Gastroesophageal sphincter (tissue), 4 donors: ENCODE measurements at places on chromosomes 12 and 14.
A peak's percentile ranks its signal among the peaks of the same experiment; 100 is the strongest.

DNA sequence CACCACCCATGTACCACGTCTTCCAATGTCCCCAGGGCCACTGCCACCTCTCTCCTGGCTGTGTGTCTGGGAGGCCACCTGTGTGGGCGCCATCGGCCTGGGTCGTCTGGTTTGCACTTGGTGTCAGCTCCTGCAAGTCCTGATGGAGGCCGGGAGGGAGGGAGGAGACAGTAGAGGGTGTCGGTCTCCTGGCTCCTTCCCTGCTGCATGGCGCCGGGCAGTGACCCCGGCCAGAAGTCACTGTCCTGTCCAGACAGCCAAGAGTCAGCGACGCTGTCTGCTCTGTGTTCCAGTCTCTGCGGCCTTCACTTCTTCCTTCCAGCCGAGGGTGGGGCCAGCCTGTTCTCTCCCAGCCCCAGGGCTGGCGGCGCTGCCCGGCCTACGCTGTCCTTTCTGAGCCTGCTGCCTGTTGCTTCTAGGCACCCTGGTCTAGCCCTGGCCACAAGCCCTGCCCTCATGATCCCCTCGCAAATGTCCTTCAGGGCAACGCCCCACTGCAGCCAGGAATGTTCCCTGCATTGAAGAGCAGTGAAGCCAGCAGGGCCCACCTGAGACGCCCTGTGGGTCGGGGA, 13.0 kb upstream of the LBHD2 start:
- no peak for ATAC-seq

GRCh38 chr14:55749201-55749812, 169.3 kb downstream of the KTN1 start:
- ATAC-seq, result no peak

DNA sequence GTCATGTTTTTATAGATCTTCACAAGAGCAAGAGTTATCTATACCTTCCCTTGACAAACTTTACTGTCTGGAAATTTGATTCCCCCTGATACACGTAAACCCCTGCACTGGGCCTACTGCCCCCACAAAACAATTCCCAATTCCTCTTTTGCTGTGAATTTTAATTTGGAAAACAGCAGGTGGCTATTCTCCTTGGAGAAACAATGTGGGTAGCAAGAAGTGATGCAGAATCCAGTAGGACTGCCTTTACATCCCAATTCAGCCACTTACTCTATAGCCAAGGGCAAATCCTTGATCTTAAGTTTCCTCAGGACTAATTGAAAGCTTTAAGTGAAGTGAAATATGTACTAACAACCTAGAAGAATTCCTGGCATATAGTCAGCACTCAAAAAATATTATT, 129.3 kb downstream of the ACSS3 start:
- ATAC-seq, result no peak

- ATAC-seq, result no peak
These were observed 135.1 kb upstream of the PDZRN4 start for GRCh38 chr12:41053046-41053445.

DNA sequence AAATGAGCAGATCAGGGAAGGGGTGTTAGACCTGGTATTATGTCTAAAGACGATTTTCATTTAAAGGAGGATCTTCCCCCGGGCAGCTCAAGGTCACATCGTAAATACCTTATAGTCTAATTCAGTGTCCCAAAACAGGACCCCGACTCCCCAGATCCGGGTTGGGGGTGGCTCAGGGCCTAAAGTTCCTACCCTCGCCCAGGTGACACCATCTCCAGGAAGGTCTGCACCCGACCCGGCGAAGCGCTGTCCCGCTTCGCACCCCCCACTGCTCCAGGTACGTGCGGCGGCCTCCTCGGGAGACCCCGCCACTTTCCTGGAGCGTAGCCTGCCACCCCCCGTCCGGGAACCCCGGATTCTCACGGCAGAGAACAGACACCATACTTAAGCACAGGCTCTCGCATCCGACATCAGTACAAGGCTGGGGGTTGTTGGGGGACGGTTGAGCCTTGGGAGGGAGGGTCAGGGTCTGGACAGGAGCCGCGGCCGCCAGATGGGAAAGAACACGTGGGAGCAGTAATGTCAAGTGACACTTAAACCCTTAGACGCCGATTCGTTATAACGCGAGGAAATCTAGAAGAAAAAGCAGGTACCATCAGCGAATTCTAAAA, 556 bp downstream of the TIMM9 start:
- peak; percentile 59 for ATAC-seq

DNA sequence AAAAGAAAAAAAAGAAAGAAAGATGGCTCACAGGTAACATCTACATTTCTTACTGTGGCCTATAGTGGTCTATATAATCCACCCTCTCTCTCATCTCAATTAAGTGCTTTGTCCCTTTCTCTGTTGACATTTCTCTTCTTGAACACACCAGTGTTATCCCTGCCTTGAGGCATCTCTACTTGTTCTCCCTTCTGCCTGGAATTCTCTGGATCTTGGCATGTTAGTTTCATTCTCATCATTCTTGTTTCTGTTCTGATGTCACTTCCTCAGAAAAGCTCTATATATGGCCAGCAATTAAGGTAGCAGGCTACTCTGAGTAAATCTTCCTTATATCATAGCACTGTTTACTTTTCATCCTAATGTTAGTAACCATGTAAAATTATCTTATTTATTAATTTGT, 155.7 kb upstream of the PDZRN4 start:
- ATAC-seq, result no peak

- no peak for ATAC-seq
These were observed 33.4 kb upstream of the PNMA1 start for GRCh38 chr14:73747379-73748211.

- no peak for ATAC-seq
These were observed 27.6 kb downstream of the SBNO1 start for GRCh38 chr12:123337070-123337469.

DNA sequence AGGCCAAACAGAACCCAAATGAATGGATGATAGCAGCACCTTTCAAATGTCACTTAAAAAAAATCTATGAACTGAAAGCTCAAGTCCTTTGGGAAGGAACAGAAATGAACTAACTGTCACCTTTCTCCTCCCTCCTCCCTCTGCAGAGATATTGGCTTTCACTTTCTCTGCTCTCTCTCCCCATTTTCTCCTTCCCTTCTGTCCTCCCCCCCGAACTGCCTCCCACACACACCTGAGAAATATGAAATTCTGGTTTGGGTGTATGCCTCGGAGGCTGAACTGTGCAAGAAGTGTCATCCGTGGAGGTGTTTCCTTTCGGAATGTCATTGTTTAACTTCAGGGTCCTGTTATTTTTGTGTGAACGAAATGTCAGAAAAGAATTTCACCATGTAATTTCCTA, 87.8 kb downstream of the NEDD1 start:
- no peak for ATAC-seq

- ATAC-seq, result no peak
These were observed 237.0 kb downstream of the KIF21A start for GRCh38 chr12:39205969-39206368.

- no peak for ATAC-seq
These were observed 138.0 kb upstream of the EGLN3 start for GRCh38 chr14:34088914-34089313.

- no peak for ATAC-seq
These were observed 994.5 kb upstream of the FLRT2 start for GRCh38 chr14:84535484-84535883.

DNA sequence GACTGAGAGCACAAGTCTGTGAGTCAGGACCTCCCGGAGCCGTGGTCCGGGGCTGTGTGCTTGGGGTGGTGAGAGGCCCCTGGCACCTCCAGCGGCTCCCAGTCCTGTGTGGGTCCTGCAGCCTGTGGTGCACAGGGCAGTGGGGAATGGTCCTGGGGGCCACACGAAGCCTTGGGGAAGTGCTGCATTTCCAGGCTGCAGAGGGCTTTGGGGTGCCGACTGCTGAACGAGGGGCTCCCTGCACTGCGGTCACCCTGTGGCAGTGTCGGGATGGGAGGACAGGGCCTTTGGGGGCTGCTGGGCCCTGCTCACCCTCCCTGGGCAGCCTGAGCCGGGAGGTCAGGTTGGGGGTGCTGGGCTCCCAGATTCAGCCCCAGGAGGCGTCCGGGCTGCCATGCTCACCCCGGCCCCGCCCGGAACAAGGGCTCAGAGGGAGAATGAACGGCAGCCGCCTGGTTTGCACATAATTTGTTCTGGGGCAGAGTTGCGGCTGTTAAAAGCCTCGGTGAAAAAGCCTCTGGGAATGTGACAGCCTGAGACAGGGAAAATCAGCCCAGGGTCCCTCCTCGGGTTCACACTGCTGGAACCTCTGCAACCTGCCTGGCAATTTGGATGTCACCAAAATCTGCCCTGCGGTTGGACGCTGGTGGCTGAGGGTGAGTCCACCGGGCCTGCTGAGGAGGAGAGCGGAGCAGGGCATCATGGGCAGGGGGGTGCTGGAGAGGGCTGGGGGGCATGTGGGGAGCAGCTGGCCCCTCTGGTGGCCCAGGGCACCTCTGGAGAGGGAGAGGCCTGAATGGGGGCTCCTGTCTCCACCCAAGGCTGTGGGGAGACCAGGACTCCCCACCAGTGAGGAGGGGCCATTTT, 109.2 kb downstream of the KIF26A start:
- no peak for ATAC-seq

DNA sequence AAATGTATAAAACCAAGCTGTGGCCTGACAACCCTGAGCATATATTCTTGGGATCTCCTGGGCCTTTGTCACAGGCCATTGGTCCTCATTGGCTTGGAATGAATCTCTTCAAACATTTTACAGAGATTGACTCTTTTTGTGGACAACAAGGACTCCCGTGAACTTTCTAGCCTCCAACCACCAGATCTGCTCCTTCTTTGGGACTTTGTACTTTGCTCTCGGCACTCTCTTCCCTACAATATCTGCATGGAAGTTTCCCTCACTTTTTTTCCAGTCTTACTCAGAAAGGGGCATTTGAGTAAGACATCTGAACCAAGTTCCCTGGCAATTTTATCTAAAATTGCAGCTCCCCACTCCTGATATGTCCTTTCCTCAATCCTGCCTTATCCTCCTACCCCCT, 158.8 kb downstream of the PHLDA1 start:
- ATAC-seq, result no peak

- no peak for ATAC-seq
These were observed 34.1 kb upstream of the CPM start for GRCh38 chr12:68967046-68967445.

DNA sequence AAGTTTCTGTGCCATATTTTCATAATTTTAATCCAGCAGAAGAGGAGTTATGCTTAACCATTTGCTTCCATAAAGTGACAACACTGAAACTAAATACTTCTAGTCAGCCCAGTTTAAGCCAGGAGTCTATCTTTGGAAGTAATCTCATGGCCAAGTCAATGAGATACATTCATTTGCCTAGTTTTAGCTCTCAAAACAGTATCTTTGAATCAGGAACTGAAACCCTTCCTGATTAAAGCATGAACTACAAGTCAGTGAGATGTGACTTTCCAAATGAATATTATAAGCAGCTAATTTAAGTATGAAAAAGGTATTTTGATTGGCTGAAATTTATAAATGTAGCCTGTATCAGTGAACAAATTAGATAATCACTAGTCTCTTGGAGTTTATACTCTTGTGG, 491.5 kb downstream of the SLC6A15 start:
- ATAC-seq, result no peak

- no peak for ATAC-seq
These were observed 14.2 kb downstream of the ESR2 start for GRCh38 chr14:64279704-64280668.

DNA sequence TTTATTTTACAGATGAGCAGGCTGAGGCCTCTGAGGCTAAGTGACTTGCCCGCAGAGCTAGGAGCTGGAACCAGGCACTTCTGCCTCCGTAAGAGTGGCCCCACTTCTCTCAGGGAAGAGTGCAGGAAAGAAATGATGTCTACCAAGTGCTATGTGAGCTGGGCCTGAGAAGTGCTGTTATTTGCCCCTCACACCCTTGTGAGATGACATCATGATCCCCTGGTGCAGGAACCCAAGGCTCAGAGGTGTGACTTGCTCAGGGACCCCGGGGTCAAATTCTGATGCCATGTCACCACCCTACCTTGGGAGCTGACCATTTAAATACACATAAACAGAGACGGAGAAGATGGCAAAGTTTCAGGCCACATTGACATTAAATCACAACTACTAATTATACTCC, 63.7 kb upstream of the DDX11 start:
- ATAC-seq, result no peak

DNA sequence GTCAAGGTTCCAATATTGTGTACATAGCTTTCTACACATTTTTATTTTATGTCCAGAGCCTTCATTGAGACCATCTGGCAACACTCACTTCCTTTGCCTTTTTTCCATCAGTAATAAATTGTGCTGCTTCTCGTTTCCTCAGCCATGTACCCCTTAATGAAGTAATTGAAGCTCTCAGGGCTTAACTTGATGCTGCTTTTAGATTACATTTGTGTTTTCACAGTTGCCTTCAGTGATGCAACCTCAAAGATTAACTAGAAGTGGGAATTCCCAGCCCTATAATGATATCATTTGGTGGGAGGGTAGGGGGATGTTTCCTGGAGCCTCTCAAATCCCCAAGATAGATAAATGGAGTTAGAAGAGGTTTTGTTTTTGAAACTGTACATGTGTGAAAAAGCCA, 80.2 kb upstream of the KRR1 start:
- ATAC-seq, result no peak

- peak; percentile 31 for ATAC-seq
These were observed 72.7 kb downstream of the MYRFL start for GRCh38 chr12:69897744-69898143.

GRCh38 chr12:125071456-125071855, 6.2 kb downstream of the AACS start:
- ATAC-seq, result no peak

GRCh38 chr12:74456431-74456830, 81.2 kb upstream of the ATXN7L3B start:
- no peak for ATAC-seq

DNA sequence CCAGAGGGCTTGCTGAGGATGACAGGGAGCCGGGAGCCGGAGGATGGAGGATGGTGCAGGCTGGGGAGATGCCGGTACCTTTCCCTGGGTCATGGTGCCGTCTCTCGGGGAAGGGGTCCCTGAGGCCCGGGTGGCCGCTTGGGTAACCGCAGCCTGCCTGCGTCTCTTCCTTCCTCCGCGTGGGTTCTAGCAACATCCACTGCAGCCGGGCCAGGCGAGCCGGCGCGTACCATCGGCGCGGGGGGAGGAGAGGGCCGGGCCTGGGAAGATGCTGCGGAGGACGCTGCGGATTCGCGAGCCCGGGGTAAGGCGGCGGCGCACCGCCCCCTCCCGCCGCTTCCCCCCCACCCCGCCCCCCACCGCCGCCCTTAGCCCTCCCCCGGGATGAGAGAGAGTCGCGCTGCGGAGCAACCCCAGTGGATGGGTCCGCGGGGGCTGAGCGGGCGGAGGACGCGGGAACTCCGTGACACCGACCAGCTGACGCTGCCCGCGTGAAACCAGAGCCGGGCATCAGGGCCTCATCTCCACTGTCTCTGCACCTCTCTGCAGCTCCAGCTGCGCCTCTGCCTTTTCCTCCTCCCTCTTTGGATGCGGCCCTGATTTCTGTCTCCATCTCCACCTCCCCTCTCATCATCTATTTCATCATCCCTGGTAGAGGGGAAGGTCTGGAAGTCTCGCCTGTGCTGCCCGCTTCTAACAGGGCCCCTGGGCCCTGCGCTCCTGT, at the start of gene FAIM2:
FAIM2 (minus strand) TSS at position 201 of the 724 bp plus-strand sequence; CDS start at position 93, 108 bp downstream.
- ATAC-seq, result peak; percentile 89

- no peak for ATAC-seq
These were observed 707.6 kb upstream of the MDGA2 start for GRCh38 chr14:48382961-48383360.

GRCh38 chr12:20370866-20371519, 2.7 kb downstream of the PDE3A start:
- ATAC-seq, result no peak
